ENCODE measurements at places on chromosomes 7 and 10.
A peak's percentile ranks its signal among the peaks of the same experiment; 100 is the strongest.

DNA sequence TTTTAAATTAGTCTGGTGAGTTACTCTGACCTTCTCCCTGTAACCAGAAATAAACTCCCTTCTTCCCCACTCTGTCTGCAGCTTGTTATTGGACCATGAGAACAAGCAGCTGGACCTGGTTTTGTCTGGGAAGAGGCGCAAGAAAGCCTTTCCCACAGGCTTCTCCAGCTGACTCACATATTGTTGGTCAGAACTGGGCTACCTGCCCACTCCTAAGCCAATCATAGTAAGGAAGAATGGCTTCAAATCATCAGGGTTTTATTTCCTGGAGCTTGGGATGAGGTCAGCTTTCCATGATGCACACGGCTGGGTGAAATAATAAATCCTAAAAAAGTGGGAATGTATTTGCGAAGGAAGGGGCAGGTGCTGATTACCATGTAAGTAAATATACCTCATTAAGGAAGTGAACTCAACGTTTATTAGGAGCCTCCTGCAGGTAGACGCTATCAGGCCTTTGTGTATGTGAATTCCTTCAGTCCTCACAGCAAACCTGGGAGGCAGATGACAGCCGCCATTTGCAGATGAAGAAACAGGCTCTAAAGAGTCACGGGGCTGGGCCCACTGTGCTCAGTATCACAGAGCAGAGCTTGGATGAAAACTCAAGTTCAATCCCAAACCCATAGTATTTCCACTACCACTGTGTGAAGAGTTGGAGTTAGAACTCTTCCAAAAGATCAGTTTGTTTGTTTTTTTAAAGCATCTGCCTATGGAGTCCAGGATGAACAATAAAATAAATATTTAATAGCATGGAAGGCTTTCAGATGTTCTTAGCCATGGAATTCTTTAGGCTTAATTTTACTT is 32.8 kb downstream of the IL15RA start:
- no peak for DNase-seq

DNA sequence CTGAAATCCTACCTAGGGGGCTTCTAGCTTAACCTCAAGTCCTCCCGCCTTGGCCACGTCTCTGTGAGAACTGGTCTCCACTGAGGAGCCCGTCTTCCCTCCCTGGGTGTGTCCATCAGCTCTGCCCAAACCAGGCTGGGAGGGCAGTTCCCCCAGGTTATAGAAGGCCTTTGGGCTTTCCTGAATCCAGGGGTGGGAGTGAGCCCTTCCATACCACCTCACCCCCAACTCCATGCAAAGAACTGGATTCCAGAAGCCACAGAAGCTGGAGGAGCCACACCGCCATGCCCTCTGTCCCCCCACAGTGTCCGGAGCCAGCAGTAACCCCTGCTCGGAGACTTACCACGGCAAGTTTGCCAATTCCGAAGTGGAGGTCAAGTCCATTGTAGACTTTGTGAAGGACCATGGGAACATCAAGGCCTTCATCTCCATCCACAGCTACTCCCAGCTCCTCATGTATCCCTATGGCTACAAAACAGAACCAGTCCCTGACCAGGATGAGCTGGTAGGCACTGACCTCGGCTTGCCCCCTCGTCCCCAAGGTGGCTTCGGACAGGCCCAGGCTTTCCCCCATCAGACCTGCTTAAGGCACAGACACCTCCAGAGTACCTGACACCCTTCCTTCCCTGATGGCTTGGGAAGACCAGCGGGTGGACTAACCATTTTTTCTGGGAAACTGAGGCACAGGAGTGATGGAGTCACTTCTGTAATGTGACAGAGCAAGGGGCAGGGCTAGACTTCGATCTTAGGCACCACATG is 4.7 kb downstream of the CPA1 start:
- DNase-seq = no peak

- no peak for DNase-seq
Observed at GRCh38 chr10:94103801-94104221, 110.1 kb downstream of the PLCE1 start.

DNA sequence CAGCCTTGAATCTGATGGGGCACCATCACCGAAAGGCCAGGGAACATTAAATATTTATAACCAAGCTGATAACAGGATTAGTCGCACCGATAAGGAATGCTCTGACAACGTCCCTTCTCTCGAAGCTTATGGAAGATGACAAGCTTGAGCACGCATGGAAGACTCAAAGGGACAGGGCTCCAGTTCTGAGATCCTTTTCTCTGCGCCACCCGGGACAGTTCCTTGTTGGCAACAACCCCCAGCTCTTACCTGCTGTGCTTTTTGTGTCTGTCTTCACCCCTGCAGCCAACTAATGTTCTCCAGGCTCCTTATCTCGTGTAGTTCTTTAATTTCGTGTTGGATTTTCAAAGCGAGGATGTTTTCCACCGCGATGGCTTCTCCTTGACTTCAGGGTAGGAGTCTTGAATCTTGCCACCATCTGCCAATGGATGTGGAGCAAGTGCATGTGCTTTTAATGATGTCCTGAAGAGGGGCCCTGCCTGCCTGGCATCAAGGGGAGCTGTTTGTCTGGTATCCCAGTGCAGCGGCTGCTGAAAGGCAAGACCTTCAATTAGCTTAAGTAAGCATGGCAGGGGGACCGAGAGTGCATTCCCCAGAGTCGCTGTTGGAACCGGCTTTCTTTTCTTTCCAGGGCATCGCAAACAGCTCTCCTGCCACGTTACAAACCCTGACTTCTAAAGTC is 354 bp upstream of the FERD3L start:
- no peak for DNase-seq

GRCh38 chr10:100811752-100812750 is 66.7 kb downstream of the PAX2 start:
- no peak for DNase-seq

- no peak for DNase-seq
Observed at GRCh38 chr10:93742633-93743349, 14.9 kb upstream of the LGI1 start.

DNA sequence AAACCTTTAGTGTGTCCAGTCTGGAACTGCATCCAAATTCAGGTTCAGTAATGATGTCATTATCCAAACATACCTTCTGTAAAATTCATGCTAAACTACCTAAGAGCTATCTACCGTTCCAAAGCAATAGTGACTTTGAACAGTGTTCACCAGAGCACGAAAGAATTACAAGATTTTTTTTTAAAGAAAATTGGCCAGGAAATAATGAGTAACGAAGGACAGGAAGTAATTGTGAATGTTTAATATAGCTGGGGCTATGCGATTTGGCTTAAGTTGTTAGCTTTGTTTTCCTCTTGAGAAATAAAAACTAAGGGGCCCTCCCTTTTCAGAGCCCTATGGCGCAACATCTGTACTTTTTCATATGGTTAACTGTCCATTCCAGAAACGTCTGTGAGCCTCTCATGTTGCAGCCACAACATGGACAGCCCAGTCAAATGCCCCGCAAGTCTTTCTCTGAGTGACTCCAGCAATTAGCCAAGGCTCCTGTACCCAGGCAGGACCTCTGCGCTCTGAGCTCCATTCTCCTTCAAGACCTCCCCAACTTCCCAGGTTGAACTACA is 694 bp upstream of the FAS start:
- DNase-seq = no peak

DNA sequence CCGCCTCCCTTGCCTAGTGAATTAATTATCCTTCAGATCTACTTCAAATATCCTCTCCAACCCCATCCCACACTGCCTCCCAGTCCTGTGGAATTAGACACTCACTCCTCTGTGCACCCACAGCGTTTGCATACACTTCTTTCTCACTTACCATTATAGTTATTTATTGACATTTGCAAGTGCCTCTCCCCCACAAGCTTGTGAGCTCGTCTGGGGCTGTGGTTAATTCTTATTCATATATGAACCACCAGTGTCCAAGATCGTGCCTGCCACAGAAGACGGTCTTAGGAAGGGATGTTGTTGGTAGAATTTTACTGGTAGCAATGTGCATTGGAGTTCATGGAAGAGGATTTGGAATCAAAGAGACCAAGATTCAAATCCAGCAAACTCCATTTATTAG is 68.1 kb upstream of the AOAH start:
- no peak for DNase-seq

GRCh38 chr7:158450476-158451124 is 137.0 kb downstream of the PTPRN2 start:
- DNase-seq = no peak

DNA sequence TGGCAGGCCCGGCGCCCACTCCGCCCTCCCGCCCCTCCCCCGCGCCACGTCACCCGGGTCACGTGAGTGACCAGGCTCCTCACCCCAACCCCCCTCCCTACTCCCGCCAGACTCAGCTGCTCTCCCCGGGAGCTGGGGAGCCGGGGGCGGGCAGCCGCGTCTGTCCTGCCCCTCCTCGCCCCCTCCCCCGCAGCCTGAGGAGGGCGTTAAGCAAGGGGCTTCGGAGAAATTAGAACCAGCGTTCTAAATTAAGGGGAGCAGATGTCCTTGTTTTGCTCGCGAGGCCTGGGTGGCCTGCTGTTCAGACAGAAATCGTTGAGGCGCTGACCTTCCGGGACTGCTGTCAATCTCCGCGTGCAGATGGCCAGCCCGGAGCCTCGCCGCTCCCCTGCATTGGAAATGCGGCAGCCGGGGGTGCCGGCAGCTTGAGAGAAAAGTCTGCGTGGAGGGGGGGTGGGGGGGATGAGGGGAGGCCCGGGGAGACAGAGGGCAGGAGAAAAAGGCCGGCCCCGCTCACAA is 102.2 kb upstream of the ZNF438 start:
- DNase-seq = peak; percentile 62

DNA sequence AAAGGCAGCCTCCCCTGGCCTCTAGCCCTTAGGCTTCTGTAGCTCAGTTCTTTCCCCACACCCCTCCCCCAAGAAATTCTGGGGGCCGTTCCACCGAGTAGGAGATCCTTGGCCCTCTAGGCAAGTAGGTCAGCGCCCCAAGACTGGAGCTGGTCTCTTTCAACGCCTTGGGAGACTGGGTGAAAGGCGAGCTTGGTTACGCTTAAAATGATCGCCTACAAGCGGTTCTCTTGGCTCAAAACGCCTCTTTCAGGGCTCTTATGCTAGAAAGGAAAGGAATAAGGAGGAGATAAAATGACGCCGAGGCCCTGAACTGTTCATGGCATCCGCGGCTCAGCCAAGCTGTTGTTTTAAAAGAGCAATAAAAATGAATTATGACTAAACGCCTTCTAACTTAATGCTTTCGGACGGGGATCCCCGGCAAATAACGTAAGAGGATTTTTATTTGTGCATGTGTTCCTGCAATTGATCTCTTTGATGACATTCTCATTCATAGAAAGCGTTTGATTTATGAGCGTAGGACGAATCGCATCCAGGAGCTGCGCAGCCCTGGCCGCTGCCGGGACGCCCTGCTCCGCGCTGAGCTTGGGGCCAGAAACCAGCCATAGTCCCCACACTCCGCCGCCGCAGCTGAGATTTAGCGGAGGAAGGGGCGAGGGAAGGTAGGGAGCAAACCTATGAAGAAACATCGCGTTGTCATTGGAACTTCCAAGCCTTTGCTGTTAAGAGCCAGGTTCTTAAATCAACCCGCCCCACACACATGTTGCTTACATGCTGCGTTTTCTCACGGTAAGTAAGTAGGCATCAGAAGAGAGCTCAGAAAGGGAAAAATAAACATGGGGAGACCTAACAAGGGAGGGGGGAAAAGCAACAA is 3.0 kb upstream of the HOXA1 start:
- DNase-seq = no peak

DNA sequence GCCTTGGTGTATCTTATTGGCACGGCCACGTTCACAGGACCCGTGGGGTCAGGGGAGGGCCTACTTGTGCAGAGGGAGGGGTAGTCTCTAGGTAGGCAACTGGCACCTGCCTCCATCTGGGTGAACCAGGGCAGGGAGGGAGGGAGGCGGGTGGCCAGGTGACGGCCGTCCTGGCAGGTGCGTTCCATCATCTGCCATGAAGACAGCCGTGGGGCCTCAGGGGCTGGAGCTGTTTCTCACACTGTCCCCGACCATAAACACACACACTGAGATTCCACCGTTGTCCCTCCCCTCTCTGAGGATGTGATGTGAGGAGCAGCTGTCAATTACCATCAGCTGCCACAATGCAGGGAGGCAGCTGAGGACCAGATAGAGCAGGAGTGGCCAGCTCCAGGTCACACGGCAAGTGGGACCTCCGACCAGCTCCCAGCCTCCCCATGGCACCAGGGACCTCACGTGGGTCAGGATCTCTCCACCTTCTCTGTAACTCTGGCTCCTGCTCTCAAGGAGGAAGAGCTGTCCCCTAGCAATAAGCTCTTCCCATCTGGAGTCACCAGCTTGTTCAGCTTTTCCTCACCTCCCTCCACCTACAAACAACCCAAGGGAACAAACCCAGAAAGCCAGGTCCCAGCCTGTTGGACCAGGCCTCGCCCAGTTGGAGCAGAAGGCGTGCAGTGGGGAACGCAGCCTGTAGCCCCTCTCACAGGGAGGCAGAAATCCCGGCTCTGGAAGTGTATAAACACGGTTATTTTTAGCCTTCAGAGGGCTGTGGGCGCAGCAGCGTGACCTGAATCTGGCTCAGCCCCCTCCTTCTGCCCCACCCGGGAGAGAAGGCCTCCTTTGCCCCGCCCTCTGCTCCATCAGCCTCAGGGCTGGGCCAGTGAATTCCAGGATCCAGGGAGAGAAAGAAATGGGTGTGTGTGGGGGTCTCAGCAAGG is 33.1 kb downstream of the ZMIZ1 start:
- DNase-seq = no peak
